ENCODE measurements at places on chromosomes 3 and 15.

GRCh38 chr3:37940242-37940908, 50.2 kb upstream of the VILL start:
- no peak for DNase-seq

GRCh38 chr3:8767256-8767666, 2.2 kb downstream of the OXTR start:
- no peak for DNase-seq

DNA sequence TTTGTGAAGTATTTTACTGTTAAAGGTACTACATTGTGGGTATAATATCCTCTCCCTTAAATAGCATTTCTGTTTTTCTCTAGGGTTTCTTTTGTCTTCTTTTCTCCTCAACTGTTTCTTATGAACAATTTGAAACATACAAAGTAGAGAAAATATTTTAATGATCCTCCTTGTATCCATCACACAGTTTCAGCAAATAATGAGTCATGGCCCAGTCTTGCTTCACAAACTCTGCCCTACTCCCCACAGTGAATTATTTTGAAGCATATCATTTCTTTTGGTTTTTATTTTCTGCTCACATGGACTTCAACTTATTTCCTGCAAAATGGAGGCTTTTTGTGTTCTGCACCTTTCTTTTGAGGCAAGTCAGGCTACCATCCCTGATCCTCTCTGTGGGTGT, 6.1 kb upstream of the SCAANT1 start:
- no peak for DNase-seq

DNA sequence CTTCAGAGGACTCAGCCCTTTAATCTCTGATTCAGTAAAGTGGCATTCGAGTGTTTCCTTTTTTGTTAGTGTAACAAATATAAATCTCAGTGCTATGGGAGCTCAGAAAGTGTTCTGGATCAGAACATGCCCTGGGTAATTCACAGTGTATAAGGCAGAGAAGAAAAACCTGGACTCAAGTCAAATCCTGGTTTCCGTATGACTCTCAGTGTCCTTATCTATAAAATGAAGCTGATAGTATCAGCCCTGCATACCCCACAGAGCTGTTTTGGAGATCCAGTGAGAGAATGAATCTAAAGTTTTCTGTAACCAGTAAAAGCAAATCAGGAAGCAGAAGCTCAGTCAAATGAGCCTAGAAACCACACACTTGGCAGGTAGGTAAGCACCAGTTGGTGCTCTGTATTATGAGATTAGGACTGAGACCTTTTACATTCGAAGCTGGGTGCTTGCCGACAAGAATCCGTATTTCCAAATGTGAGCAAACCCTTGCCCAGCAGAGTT, 67.2 kb downstream of the IL1RAP start:
- no peak for DNase-seq

DNA sequence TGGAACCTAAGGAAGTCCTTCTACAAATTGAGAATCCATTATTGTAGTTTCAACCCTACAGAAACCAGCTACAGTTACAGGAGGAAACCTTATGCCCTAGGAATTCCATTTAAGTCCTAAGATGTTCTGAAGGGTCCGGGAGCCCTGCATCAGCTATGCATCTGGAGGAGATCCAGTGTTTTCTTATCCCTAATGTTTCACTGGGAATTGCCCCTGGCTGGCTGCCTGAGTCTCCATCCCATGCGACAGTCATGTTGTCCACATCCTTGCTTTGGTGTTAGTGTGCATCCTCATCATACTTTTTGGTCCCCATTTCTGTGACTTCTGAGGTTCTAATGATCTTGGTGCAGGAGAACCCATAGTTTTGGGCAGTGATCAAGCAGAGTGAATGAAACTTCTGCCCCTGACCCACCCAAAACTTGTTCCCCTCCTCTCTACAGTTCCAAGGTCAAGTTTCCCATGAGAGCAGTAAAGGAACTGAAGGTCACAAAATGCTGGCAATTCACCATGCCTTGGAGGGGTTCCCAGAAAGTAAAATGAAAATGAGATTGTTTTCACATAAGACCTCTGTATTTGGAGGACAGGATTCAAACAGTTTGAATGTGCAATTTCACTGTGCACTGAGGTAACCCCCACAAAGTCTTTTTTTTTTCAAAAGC, 121.9 kb upstream of the PHLDB2 start:
- no peak for DNase-seq

DNA sequence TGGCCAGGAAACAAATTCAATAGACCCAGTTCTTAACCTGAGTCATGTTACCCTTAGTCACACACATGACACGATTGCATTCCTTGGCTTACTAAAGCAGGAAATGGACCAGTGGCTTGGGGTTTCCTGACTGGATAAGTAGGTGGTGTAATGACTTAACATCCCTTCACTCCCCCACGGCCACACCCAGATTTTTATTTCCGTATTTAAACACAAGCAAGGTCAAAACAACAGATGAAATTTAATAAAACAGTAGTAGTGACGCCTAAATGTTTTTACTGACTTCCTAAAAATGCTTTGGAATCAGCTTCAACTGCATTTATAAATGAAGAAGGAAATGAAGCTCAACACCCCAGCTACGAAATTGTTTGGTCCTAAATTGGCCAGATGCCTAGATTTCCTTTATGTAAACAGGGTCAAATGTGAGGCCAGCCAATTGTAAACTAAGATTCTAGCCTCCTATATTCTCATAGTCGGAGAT, 324.3 kb downstream of the CHST2 start:
- no peak for DNase-seq

DNA sequence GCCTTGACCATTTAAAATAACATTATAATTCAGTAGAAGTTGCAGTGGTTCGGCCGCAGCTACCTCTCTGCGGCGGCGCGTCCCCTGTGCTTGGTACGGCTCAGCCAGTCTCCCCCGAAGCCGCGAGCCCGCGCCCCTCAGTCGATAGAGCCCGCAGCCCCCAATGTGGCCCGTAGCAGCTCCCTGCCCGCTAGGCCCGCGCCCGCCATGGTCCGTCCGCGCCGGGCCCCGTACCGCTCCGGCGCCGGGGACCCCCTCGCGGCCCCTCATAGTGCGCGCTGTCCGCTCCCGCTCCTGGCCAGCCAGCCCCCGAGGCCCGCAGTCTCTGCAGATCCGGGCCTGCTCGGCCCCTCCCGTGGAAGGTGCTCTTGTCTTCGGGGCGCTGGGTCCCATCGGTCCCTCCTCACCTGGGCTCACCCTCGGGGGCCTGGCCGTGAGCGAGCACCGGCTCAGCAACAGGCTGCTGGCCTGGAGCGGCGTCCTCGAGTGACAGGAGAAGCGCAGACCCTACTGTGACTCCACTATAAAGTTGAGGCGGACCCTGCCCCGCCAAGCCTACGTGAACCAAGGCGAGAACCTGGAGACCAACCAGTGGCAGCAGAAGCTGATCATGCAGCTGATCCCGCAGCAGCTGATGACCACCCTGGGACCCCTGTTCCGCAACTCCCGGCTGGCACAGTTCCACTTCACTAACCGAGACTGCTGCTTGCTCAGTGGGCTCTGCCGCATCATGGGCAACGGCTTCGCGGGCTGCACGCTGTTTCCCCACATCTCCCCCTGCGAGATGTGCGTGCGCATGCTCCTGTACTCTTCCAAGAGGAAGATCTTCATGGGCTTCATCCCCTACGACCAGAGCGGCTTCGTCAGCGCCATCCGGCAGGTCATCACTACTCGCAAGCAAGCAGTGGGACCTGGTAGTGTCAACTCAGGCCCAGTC, 21.8 kb upstream of the GPR156 start:
- no peak for DNase-seq

- DNase-seq: no peak
These were observed 4.4 kb upstream of the FURIN start for GRCh38 chr15:90863987-90864386.

- DNase-seq: no peak
These were observed 62.1 kb upstream of the SPRED1 start for GRCh38 chr15:38190501-38190900.

GRCh38 chr3:54202054-54202453, 79.7 kb downstream of the CACNA2D3 start:
- DNase-seq: no peak

GRCh38 chr3:90062631-90063200, 955.3 kb downstream of the EPHA3 start:
- DNase-seq: no peak

- no peak for DNase-seq
These were observed 40.1 kb downstream of the CDCP1 start for GRCh38 chr3:45105855-45106671.

DNA sequence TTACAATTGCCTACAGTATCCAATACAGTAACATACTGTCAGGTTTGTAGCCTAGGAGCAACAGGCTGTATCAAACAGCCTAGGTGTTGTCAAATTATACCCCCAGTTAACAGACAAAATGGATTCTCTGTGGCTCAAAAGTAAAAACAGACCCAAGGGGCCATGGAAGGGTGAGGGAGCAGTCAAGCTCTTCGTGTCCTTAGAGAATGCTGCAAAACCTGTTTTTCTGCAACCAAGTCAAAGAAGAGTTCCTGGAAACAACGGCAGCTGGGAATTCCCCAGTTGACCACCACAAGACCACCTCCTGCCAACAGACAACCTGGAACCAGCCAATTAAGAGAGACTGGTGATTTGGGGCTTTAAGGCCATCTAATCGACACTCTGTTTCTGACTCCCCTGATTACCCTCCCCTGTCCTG, 11.1 kb upstream of the THUMPD3 start:
- no peak for DNase-seq

GRCh38 chr15:79676621-79677020, 220.2 kb downstream of the MTHFS start:
- DNase-seq: no peak

- DNase-seq: peak; percentile 29
These were observed 101.1 kb downstream of the DAPK2 start for GRCh38 chr15:63945007-63945788.

DNA sequence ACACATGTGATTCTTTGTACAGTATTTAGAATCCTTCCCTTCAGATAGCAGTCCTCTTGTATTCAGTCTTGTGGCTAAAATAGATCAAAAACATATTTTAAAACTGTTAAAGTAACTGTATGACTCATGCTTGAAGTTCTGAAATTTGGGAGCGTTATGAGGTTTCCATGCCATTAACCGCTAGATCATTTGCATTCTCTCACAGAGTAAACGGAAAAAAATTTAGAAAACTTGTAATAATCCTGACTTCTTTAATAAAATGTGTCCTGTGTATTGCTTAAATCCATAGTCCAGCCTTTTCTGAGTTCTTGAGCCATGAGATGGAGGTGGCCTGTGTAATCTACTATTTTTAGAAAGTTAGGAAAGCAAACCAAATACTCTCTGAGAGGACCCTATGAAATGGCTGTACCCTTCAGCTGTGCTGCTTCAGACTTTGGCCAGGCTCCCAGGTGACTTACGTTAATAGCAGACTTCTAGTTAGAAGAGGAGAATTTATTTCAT, 33.8 kb downstream of the MBNL1 start:
- peak; percentile 23 for DNase-seq

DNA sequence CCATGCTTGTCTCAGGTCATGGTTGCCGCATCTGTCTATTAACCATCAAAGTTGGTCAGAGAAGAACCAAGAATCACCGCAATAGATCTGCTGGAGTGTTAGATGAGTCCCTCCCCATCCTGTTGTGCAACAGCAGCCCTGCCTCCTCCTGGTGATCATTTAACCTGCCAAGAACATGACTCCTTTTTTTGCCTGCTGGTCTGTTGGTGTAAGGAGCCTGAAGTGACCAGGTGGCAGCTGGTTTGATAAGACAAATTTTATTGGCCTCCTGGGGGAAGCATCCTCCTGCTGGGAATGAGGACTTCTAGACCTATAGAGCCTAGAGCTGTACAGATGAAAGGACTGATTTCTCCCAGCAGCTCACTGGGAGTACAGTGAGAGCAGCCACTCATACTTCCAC, 43.5 kb upstream of the RAF1 start:
- no peak for DNase-seq

DNA sequence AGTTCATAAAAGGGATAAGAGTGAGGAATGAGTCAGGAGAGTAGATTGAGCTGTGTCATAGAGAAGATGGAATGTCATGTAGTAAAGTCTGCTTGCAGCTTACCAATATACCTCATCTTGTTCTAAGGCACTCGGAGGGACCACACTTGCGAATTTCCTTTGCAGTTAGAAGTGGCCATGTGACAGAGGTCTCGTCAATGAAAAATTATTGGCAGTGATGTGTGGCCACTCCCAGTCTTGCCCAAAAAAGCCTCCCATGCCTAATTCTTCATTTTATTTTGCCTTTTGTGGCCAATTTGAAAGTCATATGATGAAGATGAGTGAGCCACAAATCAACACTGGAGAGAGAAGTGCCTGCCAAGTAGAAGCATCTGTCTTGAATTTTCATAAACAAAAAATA, 465.6 kb upstream of the ZNF385D start:
- DNase-seq: no peak

DNA sequence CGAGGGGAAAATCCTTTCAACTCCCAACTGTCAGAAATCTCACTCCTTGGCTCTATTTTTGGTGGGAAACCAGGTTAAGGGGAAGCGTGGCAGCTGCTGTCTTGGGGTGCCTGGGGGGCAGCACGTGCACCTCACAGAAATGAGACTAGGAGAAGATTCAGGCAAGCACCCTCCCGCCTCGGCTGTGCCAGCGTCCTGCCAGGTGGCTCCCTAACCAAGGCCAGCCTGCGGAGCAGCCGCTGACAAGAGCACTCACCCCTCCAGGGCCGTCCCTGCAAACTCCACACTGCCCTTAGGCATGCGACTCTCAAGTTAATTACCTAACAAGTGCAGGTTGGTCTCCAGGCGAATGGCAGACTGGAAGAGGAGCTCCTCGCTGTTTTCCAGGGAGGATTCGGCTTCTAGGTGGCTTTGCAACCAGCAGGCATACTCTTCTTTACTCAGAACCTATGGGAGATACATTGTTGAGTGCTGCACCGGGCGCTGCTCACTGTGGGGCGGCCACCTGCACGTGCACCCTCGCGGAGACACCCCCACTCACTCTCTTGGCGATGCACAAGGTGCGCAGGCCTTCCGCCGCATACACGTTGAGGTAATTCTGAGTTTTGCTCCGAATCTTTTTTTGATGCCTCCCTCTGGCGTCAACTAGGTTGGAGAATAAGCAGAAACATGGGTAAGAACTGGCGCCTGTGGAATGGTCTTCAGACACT, 155.3 kb downstream of the ATP10A start:
- no peak for DNase-seq

GRCh38 chr3:72485641-72486040, 362.6 kb downstream of the SHQ1 start:
- no peak for DNase-seq

GRCh38 chr3:125398952-125399351, 23.8 kb upstream of the ZNF148 start:
- no peak for DNase-seq

GRCh38 chr3:57145852-57146251, 19.3 kb downstream of the IL17RD start:
- no peak for DNase-seq

GRCh38 chr3:195752546-195753331, 32.0 kb downstream of the MUC20 start:
- no peak for DNase-seq

- no peak for DNase-seq
These were observed 83.3 kb downstream of the SNRK start for GRCh38 chr3:43369404-43370292.

GRCh38 chr3:71008350-71008935, 575.1 kb downstream of the FOXP1 start:
- DNase-seq: no peak

- no peak for DNase-seq
These were observed 39.3 kb upstream of the RFTN1 start for GRCh38 chr3:16552757-16553156.
